ENCODE measurements at places on chromosomes 2 and 18.

GRCh38 chr2:120226316-120226715 is 3.1 kb upstream of the TMEM185B start:
- no peak for DNase-seq

- no peak for DNase-seq
These were observed 254.5 kb downstream of the TFCP2L1 start for GRCh38 chr2:121030523-121030922.

DNA sequence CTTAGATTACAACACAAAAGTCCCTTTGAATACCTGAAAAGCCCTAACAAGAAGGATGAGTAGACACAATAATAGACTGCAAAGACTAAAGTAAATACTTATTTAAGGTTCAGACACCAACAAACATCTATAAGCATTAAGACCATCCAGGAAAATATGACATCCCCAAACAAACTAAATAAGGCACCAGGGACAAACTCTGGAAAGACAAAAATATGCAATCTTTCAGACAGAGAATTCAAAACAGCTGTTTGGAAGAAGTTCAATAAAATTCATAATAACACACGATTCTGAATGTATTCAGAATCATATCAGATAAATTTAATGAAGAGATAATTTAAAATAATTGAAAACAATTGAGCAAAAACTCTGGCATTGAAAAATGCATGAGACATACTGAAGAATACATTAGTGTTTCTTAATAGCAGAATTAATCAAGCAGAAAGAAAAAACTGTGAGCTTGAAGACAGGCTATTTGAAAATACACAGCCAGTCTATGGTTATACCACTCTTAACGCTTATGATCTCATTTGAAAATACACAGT is 1388.8 kb downstream of the DSC3 start:
- DNase-seq: no peak

DNA sequence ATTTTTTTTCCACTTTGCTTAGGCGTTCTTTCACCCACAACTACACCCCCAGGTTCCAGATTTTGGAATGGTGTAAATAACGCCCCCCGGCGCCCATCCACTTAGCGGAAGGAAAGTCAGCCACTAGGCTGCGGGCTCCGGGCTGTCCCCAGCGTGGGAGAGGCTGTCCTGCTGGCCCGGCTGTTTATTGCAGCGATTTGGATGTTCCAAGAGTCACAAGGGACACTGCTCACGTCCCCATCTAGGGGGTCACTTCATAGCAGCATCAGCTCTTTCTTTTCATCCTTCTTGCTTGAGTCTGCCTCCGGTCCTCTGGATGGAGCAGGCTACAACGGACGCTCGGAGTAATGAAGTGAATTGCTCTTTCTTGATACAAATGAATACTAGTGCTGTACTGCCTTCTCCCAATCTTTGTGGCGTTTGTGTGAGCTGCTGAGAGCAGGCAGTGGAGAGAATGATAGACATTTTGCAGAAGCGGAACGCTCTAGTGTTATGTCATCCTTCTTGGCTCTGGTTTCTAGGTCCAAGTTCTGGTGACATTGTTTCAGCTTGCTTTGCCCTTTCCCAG is 50.7 kb upstream of the PAIP2B start:
- DNase-seq: no peak

GRCh38 chr18:9721893-9722550 is 13.9 kb downstream of the RAB31 start:
- no peak for DNase-seq

GRCh38 chr2:121480826-121481225 is 49.9 kb upstream of the RNU4ATAC start:
- no peak for DNase-seq

DNA sequence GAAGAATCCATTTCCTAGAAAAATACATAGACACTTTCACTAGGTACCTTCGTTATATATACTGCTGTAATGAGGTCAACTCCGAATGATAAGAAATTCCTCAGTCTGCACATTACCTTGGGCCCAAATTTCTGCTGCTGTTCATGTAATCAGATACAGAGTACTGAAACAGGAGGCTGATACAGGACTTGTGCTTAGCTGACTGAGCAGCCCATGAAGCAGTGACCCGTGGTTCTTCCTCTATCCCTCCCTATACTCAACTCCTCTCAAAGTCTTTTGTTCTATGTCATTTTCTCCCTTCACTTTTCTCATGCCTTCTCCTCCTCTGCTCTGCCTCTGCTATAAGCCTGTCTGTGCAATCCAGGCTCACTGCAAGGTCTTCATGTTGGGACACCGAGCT is 57.5 kb upstream of the ST8SIA5 start:
- DNase-seq: no peak

GRCh38 chr2:147094077-147094476 is 750.8 kb upstream of the ACVR2A start:
- DNase-seq: no peak

- no peak for DNase-seq
These were observed 178.7 kb downstream of the LCLAT1 start for GRCh38 chr2:30625701-30626100.

DNA sequence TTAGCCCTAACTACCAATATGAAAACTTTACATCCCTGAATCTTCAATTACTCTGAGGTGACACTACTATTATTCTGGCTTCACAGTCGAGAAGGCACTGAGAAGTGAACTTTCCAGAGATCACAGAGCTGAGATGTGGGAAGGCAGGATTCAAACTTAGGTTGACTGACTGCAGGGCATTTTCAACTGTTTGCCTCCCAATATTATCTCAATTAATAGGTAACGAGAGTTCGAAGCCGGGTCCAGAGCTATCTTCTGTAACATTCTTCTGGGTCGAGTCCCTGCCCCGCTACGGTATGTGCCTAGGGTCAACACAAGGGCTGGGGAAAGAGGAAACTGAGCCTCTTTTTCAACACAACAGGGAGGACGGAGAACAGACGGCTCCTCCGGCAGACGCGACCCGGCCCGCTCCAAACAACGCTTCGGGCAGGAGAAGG is 740 bp downstream of the CHMP3 start:
- DNase-seq: no peak

- DNase-seq: no peak
These were observed 147.6 kb downstream of the HDAC4 start for GRCh38 chr2:239253264-239253663.

DNA sequence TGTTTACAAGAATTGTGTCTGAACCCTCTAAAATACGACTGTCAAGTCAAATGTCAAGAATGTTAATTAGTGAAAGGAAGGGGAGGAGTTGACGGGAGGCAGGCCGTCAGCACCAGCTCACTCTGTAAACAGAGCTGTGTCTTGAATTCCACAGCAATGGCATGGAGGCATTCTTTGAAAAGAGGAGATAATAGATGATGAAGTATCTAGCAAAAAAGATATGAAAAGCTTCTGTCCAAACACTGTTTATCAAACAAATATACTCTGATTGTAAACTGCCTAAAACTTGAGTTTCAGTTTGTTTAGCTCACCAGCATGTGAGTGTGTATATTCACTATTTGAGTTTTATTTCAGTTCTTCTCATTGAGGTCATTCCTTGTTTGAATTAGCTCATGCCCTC is 94.7 kb upstream of the CDC42EP3 start:
- no peak for DNase-seq

GRCh38 chr18:12883372-12883683 is 709 bp downstream of the PTPN2 start:
- DNase-seq: no peak

GRCh38 chr2:37645362-37645761 is 26.1 kb downstream of the CDC42EP3 start:
- no peak for DNase-seq

DNA sequence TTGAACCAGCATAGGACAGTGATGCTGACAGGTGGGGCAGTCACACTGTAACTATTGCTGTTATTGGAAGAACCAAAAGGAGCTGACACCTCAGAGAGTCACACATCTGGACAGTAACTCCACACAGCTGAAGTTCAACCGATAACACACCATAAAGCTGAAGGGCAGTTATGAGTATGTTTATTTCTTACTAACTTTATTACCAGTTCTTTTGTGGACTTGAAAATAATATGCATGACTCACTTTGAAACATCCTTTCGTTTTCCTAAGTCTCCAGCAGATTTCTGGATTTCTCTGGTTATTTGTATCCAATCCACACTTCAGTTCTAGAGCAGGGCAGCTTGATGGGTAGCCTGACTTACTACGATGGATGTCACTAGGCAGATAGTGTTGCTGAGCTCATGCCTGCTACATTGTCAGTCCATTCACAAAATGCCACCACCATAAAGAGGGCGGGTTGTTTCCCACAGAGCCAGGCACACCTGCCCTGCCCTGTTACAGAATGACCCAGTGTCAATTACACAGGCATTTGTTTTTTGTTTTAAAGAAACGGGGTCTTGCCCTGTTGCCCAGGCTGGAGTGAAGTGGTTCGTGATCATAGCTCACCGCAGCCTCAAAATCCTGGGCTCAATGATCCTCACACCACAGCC is 8.4 kb upstream of the AGBL5 start:
- no peak for DNase-seq

DNA sequence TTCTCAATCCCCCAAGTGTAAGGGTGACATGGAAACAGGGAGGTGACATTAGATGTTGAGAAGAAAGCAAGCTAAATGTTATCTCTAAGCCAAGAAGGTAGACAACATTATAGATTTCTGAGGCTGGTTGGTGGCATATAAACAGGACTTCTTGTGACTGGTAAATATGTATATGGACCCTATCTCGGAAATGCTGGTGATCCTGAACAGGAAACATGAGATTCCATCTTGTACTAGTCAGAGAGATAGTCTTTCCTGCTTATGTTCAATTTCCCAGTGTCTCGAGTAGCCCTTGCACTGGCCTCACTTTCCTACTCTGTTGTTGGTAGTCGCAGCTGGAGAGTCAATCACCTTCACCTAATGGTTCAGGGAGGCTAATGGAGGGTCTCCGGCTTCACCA is 26.8 kb downstream of the MOGAT1 start:
- DNase-seq: no peak

GRCh38 chr2:226763320-226763719 is 36.3 kb downstream of the IRS1 start:
- no peak for DNase-seq

GRCh38 chr2:241659150-241659739 is 21.8 kb downstream of the ATG4B start:
- DNase-seq: no peak

- DNase-seq: no peak
These were observed 3.7 kb upstream of the AFF3 start for GRCh38 chr2:100145893-100146656.

GRCh38 chr2:11904029-11904428 is 157.6 kb downstream of the LPIN1 start:
- no peak for DNase-seq

GRCh38 chr2:46699934-46700256 is 215.7 kb downstream of the MCFD2 start:
- no peak for DNase-seq

DNA sequence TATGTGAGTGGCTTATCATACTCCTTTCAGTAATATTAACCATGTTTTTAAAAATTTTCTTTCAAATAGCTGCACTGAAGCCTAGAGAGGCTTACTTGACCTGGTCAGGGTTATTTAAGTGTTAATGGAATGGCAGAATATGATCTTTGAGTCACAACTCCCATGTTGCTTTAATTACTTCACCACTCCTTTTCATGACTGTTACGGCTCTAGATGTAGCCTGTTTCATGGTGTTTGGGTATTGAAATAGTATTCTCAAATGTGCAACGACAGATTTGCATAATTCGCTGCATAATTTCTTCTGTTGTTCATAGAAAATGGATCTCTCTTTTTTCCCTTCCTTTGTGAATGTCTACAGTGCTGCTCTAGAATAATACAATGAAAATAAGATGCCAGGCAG is 51.6 kb upstream of the PLA2R1 start:
- no peak for DNase-seq

DNA sequence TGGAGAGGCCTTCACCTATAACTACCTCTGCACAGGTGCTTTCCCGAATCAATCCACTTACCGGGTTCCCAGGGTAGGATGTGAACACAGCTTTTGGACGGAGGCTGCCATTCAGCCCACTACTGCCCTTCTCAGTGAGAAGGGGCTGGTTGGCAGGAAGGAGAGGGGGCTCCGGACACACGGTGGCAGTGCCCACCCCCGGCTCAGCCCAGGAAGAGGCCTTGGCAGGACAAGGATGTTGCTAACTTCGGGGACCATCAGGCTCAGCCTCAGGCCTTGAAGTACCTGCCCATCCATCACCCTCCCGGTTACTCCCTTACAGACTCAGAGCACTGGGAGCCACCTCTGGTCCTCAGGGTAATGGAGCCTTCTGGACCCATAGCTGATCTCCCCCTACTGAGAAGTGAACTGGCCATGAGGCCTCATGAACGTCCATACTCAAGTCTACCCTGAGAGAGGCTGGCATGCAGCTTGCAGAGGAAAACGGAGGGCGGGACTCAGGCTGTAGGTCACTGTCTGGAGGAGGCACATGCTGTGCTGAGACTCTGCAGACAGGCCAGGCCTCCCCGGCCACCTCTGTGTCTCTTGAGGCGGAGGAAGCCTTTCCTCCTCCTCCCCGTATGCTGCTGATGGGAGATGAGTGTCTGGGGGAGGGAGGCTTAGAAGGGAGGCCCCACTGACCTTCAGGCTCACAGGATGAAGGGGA is 191.0 kb downstream of the TWIST2 start:
- no peak for DNase-seq

DNA sequence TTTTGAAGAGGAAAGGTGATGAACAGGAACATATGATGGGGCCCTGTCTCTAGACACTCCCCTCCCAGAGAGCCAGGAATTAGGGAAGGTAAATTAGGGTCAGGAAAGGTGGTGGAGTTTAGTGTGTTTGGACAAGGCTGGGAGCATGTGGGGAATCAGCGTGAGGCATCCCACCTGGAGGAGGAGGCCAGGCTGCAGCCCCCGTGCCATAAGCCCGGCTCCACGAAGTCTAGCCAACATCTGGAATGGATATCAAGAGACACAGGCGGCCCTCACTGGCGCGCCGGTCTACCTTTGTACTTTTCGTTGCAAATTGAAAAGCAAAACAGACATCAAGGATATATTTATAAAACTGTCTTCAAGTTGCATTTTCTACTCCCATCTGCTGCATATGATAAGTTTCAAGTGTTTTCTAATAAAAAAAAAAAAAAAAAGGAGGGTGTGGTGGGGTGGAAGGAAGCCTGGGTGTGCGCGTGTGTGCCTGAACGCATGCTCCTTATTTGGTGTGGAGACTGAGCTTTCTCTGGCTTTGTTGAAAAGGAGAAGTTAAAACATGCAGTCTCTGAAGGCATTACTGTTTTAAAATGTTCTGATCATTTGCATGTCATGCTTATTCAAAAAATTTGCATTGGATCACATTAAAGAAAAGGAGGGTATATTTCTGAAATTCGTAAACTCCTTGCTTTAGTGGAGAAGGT is 546.7 kb upstream of the ID2 start:
- DNase-seq: no peak

- no peak for DNase-seq
These were observed 33.7 kb downstream of the FASTKD2 start for GRCh38 chr2:206799083-206799482.
